Hippocampal formation (tissue), 2 donors: ENCODE measurements at places on chromosomes 1 and 21.

DNA sequence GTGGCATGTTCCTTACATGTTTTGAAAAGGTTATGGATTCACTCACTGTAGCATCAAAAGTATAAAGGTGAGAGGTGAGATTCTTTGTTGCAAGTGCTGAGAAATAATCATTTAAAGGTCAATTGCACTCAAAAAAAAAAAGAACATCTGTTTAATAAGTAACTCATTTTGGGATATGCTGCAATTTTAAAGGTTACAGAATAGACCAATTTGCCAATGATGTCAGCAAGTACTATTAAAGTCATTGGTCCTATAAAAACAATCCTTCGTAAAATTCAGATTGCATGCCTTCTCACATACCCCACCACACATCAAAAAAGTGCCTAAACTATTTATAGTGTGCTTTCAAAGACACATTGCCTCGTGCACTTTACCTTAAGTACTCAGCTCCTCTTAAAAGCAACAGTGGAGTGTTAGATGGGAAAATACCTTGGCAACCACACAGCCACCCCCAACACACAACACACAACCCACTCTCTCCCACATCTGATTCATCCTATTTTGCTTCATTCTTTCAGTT is 218.2 kb upstream of the ADGRL2 start:
- DNase-seq = no peak

DNA sequence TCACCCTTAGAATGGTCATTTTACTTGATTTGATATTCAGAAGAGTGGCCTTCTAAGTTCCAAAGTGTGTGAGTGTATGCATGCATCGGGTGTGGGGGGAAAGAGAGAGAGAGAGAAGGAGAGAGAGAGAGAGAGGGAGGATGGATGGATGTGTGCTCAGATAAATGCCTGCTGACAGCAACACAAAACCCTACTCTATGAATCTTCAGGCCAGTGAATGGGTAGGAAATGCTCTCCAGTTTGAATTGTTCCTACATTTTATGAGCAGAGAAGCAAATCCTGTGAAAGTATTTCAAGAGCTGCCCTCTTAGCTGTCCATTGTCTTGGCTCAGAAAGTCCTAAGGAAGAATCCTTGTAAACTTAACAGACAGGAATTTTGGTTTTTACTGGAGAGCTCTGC is 7.4 kb downstream of the JAM2 start:
- DNase-seq = no peak

DNA sequence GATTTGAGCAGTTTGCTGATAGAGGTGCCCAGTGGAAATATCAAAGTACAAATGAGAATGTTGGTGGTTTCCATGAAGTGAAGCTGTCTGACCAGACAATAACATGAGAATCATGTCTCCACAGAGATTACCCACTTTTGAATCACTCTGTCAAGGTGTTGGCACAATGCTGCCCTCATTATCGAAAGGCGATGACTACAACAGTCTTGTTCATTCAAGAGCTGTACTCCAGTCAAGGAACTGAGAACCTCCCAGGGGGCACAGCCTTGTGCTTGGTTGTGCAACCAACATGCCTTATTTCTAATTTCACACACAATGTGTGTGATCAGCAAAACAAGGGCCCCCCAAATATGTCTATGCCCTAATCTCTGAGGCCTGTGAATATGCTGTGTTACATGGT is 35.7 kb downstream of the ETS2 start:
- no peak for DNase-seq

DNA sequence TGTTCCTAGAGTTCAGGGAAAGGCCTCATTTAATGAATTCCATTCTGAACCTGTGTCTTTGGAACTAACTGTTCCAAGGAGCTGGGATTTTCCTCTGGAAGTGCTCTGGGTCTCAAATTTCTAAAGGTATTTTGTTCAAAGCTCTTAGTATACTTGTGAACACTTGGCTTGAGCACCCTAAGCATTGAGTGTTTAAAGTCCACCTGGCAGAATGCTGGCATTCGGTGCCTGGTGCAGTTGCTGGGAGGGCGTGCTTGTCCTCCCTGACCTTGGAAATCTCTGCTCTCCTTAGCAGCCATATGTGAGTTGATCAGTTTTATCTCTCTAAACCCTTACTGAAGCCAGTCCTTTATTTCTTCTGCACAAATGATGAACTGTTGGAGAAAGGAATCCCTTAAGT is 3.0 kb downstream of the MTARC2 start:
- DNase-seq = no peak

GRCh38 chr1:164310166-164310565 is 248.8 kb upstream of the PBX1 start:
- no peak for DNase-seq

- DNase-seq = no peak
Observed at GRCh38 chr1:3551711-3552110, 59.6 kb downstream of the MEGF6 start.

GRCh38 chr1:194952171-194952570 is 1656.1 kb downstream of the KCNT2 start:
- no peak for DNase-seq

DNA sequence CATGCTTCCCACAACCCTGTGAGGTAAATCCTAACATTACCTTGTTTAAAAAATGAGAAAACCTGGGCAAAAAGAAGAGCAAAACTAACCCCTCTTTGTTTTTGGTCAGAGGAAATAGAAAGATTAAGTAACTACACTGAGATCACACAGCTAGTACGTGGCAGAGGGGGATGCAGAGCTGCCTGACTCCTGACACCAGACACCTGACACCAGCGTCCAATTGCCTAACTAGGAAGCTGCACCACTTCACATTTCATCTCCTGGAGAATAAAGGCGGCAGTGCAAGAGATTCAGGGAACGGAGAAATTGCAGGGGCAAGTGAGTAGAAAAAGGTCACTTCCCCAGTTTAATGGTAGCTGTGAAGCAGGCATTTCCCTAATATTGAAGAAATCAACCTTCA is 229.3 kb upstream of the PTBP2 start:
- no peak for DNase-seq

DNA sequence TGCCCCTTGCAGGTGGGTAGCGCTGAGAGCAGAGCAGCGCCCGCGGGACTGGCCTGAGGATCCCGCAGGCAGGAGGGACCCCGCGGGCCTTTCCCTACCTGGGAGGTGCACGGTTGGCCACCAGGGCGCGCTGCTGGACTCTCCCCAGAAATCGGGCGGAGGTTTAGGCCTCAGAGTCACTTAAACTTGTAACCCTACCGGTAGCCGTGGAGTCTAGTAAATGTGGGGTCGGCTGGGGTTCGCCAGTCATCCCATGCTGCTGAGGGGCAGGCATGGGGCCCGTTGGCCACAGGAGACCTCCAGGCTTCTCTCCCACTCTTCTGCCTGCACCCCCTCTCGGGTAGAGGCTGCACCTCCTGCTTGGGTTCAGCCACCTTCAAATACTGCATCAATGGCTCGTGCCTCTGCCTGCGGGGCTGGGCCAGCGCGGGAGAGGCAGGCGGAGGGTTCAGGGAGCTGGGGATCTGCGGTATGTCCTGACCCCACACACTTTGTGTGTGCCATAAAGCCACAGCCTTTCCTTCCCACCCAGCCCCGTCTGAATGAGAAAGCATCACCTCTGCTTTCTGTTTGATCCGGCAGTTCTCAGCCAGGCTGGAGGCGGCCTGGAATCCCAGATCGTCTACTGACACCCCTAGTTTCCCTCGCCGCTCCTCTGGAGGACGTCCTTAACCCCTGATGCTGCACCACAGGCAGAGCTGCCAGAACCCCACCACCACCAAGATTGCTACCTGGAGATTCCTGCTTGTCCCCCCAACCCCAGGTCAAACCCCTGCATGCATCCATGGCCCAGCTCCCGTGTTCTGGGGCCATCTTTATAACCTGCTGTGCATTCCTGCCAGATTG is 12.3 kb upstream of the GSTM4 start:
- DNase-seq = peak; percentile 59

DNA sequence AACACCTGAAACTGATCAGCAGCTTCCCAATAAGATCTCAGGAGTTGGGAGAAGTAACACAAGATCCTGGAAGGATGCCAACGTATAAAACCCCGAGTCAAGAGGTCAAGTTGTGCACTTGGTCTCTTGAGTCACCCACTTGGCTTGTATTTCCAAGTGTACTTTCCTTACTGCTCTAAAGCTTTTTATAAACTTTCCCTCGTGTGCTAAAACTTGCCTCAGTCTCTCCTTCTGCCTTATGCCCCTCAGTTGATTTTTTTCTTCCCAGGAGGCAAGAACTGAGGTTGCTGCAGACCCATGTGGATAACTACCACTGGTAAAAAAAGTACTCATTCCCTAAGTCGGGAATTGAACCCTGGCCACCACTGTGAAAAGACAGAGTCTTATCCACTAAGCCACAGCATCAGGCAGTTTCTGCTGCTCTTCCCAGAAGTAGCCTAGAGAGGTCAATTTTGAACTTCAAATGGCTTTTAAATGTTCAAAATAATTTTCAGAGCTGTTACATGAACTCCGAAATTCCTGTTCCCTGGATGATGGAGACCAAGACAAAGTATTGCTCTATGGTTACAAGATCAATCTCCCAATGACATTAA is 28.9 kb downstream of the ITLN2 start:
- DNase-seq = no peak

- no peak for DNase-seq
Observed at GRCh38 chr1:165212229-165212628, 144.3 kb downstream of the LMX1A start.

DNA sequence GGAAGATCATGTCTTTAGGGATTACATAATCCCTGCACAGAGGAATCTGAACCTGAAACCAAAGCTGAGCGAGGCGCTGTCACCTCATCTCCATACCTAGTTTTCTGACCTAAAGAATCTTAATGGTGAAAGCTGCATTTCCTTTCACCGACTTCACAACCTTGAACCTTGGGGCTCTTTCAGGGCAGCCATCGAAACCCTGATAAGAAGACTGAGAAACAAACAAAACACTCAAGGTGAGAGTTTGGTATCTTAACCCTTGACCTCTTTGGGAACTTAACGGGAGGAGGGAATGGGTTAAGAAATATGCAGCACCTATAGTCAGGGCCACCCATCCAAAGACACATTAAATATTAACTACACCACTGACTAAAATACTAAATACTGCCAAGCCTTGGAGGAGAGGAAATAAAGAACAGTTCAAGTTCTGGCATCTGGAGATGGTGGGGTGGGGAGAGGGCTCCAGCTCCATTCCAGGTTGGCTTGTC is 2.0 kb downstream of the C1orf116 start:
- no peak for DNase-seq

- DNase-seq = no peak
Observed at GRCh38 chr1:6010554-6010953, 18.3 kb upstream of the NPHP4 start.

GRCh38 chr21:17673261-17674020 is 60.7 kb upstream of the BTG3 start:
- DNase-seq = no peak

DNA sequence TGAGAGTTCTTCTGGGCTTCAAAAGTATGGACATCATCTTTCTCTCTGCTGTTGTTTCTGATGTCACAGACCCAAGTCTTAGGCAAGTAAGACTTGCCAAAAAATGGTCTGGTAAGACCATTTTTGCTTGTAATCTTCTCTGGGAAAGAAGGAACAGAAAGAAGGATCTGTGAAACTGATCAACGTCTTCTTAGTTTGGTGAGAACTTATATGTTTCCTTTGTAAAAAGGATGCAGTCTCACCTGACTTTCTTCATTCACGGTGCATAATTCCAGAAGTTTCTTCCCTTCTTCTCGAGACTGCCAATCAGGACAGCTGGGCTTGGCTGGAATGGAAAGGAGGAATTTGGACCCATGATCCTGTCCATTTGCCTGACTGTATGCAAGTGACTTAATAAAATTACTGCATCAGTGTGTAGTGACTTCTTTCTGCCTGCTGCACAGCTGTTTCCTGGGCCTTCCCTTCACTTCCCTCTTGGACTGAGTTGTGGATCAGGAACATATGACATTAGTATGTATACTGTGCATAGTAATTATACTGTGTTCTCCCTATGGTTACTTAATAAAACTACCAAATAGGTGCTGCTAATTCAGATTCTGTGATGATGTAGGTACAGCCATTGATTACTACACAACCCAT is 7.6 kb upstream of the DENND1B start:
- no peak for DNase-seq

DNA sequence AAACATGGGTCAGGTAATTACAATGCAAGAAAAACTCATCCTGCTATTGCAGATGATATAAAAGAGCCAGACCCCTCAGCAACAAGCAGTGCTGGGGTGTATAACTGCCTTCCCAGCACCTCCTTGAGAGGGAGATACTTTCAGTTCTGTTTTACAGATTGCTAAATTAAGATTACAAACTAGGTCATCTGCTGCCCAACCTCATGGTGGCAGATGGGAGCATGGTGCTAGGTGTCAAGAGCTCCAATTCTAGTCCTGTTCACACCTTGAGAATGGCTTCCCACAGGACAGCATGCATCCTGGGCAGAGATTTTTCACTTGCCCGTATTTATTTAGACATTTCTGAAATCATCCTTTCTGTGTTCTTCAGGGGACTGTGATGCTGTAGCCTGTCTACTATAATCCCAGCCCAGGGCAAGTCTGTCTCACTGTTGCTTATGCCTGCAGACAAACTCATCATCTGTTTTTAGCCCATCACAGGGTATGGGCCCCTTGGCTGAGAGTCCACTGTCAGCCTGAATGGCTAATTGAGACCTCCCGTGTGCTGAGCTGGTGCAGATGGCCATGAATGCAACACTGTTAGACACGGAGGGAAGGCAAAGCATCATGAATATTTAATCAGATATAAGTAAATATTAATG is 40.2 kb upstream of the PBX1 start:
- peak; percentile 24 for DNase-seq

DNA sequence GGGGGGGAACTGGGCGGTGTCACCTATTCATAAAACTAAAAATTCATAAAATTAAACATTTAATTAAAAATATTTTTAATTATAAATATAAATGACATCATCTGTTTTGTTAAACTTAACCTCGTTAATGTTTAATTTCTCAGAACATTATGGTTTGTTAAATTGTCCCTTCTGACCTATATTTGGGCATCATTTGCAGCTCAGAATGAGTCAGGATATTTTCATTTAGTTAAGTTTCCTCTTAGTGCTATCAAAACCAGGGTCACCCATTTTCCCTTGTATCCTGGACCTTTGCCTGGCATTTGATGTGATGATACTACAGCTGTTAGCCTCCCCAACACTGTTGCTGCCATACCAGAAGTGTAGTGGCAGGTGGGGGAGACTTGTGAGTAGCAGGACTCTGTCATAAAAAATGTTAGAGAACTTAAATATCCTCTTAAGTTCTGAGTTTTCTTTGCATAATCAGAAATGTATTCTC is 30.3 kb downstream of the TSNAX start:
- DNase-seq = no peak

DNA sequence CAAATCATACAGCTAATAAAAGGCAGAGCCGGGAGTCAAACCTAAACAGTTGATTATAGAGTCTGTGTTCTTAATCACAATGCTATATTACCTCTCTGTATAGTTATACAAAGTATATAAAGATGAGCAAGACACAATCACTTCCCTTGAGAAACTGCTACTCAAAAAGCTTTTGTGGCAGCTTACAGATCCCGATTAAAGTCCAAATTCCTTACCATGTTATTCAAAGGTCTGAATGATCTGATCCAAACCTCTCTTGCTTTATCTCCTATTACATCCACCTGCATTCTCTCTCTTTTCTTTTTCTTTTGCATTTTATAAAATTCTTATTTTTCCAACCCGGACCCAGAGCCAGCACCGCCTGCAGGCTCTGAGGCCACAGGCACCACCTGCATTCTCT is 57.0 kb upstream of the MUTYH start:
- no peak for DNase-seq
